A172 (cell line): ENCODE measurements at places on chromosomes 11 and 22. TPM values are rescaled to one million over a fixed set of nuclear protein-coding genes. Genes with fewer than 3 reads are reported as not detected.

The IGSF22 gene
- total RNA-seq = not detected in 2 replicates

The HSPB2 gene
- total RNA-seq = not detected in 2 replicates

The THRSP gene
- total RNA-seq = not detected in 2 replicates

The KRTAP5-9 gene
- total RNA-seq = not detected in 2 replicates

The MUC2 gene
- total RNA-seq = not detected in 2 replicates

The RBM7 gene
- 39.3 and 52.8 TPM in 2 replicates for total RNA-seq

The KRTAP5-8 gene
- not detected in 2 replicates for total RNA-seq

The C1QTNF4 gene
- not detected in 2 replicates for total RNA-seq

The GDPD4 gene
- total RNA-seq = not detected in 2 replicates

The MUC6 gene
- total RNA-seq = not detected in 2 replicates

The CFAP300 gene
- 9.0 and 9.1 TPM in 2 replicates for total RNA-seq

The YPEL4 gene
- 0.60 and 1.4 TPM in 2 replicates for total RNA-seq

The APOL1 gene
- 10.7 and 12.1 TPM in 2 replicates for total RNA-seq

The OR10D3 gene
- total RNA-seq = not detected in 2 replicates

The TSPAN32 gene
- total RNA-seq = 13.3 and 16.9 TPM in 2 replicates

The GRAP2 gene
- not detected in 2 replicates for total RNA-seq

The DDX17 gene
- 241 and 273 TPM in 2 replicates for total RNA-seq

The NTM gene
- total RNA-seq = 1.4 and 2.9 TPM in 2 replicates

The SELENOM gene
- total RNA-seq = 128 and 162 TPM in 2 replicates

The NXPE1 gene
- 0.05 TPM in 1 of 2 replicates, not detected in the other for total RNA-seq

The GRIK4 gene
- not detected in 2 replicates for total RNA-seq

The TRMT112 gene
- 454 and 683 TPM in 2 replicates for total RNA-seq

The EHF gene
- 0.14 TPM in 1 of 2 replicates, not detected in the other for total RNA-seq

The ACR gene
- not detected in 2 replicates for total RNA-seq

The PHOX2A gene
- not detected in 2 replicates for total RNA-seq

The POU2F3 gene
- 0.07 and 0.48 TPM in 2 replicates for total RNA-seq

The NAV2 gene
- 2.6 and 8.8 TPM in 2 replicates for total RNA-seq

The ENTHD1 gene
- not detected in 2 replicates for total RNA-seq

The TMEM191B gene
- total RNA-seq = 0.55 TPM in 1 of 2 replicates, not detected in the other

The FGF4 gene
- total RNA-seq = not detected in 2 replicates

The OR5AS1 gene
- not detected in 2 replicates for total RNA-seq

The ANGPTL5 gene
- not detected in 2 replicates for total RNA-seq

The OR5B3 gene
- total RNA-seq = not detected in 2 replicates

The KCNE3 gene
- total RNA-seq = not detected in 2 replicates

The MRGPRX4 gene
- total RNA-seq = not detected in 2 replicates

The ATG16L2 gene
- total RNA-seq = 3.4 and 46.5 TPM in 2 replicates

The GGT5 gene
- total RNA-seq = not detected in 2 replicates

The POTEH gene
- total RNA-seq = 0.05 TPM in 1 of 2 replicates, not detected in the other

The TMPRSS13 gene
- not detected in 2 replicates for total RNA-seq

The ART5 gene
- total RNA-seq = 0.31 TPM in 1 of 2 replicates, not detected in the other

The TUB gene
- total RNA-seq = 5.6 and 6.0 TPM in 2 replicates

The CHADL gene
- total RNA-seq = 0.53 TPM in 1 of 2 replicates, not detected in the other

The FAM181B gene
- total RNA-seq = not detected in 2 replicates

The OR51E2 gene
- not detected in 2 replicates for total RNA-seq
